ENCODE measurements at places on chromosomes 5 and 9.

GRCh38 chr9:107138261-107138992 is 144.7 kb upstream of the RAD23B start:
- peak; percentile 26 for DNase-seq

DNA sequence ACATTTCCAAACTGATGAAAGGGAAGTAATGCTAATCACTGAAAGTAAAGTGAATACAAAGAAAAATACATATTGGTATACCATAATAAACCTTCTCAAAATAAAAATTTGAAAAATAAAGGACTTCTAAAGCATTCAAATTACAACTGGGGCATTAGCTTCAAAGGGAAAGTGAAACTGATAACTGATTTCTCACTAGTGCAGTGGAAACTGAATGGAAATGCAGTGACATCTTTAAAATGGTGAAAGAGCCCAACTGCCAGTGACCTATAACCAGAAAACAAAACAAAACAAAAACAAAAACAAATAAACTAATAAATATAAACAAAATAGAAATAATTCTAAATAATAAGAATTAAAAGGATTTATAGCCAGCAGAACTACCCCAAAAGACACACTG is 297.5 kb upstream of the GRIN3A start:
- no peak for DNase-seq

GRCh38 chr5:68818057-68818695 is 275.6 kb upstream of the SLC30A5 start:
- DNase-seq, result peak; percentile 13

GRCh38 chr5:141787376-141787775 is 90.8 kb downstream of the PCDH1 start:
- no peak for DNase-seq

- DNase-seq, result peak; percentile 25
These were observed 114.3 kb downstream of the MVB12B start for GRCh38 chr9:126440940-126441339.

- DNase-seq, result no peak
These were observed 20.0 kb downstream of the PCDH1 start for GRCh38 chr5:141858079-141858765.

DNA sequence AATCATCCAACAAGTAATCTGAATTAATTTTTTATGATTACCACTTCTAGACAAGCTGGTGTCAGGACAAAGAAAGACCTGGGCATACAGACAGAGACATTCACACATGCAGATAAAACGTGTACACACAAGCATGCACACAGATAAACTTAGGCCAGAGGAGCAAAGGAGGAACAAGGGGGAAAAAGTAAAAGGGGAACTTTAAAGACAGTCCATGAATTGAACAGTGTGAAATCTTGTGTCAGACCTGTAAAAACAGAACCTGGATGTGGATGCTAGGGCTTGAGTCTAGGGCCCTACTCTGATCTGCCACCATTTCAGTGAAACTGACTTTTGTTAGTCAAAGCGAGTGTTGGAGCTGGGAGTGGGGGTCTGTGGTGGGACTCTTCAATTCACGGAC is 11.2 kb upstream of the ZSWIM6 start:
- no peak for DNase-seq

GRCh38 chr9:120197605-120198004 is 382.4 kb downstream of the CDK5RAP2 start:
- DNase-seq, result no peak

DNA sequence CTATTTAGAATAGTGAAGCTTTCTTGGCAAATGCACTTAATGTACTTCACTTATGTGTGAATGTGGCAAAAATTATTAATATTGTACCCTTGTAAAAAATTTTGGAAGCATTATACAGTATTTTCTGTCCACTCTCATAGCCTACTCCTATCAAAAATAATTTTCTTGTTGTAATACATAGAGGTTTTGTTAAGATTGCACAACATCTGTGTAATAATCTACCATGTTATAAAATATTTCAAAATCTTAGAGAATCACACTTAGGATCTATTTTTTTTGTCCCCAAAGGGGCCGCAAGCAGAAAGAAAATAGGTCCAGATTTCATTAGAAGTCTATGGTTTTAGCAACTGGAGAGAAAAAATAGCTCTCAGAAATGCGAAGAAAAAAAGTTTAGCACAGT is 945.9 kb downstream of the CDH18 start:
- no peak for DNase-seq

DNA sequence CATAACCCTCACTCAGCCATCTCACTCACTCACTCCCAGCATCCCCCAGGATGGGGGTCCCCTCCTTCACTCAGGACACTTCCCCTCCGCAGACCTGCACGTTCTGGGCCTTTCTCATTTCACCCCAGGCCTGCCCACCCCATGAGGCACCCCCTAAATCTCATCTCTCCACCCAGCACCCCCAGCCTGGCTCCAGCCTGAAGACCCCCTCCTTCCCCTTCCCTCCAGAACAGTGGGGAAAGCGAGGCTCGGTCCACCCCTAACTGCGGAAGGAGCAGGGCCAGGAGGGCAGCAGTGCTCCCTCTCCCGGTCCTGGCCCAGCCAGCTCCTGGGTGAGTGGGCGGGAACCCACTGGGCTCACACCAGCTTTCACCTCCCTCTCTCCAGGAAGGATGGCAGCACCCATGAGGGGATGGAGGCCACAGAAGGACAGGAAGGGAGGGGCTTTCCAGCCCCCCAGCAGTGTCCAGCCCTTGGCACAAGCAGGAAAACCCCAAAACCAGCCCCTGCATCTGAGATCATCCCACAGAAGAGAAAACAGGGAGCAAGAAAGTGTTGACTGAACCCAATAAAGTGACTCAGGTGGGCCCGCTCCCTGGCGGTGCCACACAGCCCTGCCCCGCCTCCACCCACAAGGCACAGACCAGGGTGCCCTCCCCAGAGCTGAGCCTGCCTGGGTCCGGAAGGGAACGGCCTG is 55.0 kb downstream of the LRSAM1 start:
- DNase-seq, result no peak
